ENCODE measurements at places on chromosomes 7 and 10. TPM values are rescaled to one million over a fixed set of nuclear protein-coding genes. Genes with fewer than 3 reads are reported as not detected.

DNA sequence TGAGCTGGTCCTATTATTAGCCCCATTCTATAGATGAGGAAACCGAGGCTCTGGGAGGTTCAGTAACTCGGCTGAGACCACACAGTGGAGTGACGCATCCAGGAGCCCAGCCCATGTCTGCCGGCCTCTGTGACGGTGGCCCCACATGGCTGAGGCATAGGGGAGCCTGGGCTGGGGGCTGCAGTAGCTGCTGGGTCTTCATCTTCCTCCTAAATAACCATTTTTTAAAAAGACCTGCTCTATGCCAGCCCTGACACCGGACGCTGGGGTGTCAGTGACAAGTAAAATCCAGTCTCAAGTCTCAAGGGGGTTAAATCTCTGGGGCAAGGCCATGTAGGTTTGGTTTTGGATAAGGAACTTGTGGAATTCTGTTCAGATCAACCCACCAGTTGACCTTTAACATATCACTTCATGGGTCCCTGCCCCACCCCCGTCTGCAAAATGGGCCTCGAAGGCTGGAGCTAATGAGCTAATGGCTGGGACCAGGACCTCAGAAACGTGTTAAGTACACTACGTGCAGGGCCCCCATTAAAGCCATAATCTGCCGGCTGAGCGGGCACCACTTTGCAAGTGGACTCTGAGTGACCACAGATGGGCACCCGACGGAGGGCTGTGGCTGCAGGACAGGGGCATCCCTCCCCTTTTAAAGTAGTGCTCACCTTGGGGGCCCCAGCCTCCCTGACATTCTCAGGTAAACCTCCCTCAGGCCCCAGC is 136.5 kb upstream of the UNC5B start:
- no peak for DNase-seq

GRCh38 chr7:128740996-128741395 is 1.8 kb downstream of the CALU start:
- no peak for DNase-seq

Gene TEX36
- total RNA-seq, result not detected

- no peak for DNase-seq
Observed at GRCh38 chr7:31398815-31399214, 58.3 kb upstream of the NEUROD6 start.

GRCh38 chr7:272631-273030 is 17.3 kb upstream of the FOXL3 start:
- no peak for DNase-seq

DNA sequence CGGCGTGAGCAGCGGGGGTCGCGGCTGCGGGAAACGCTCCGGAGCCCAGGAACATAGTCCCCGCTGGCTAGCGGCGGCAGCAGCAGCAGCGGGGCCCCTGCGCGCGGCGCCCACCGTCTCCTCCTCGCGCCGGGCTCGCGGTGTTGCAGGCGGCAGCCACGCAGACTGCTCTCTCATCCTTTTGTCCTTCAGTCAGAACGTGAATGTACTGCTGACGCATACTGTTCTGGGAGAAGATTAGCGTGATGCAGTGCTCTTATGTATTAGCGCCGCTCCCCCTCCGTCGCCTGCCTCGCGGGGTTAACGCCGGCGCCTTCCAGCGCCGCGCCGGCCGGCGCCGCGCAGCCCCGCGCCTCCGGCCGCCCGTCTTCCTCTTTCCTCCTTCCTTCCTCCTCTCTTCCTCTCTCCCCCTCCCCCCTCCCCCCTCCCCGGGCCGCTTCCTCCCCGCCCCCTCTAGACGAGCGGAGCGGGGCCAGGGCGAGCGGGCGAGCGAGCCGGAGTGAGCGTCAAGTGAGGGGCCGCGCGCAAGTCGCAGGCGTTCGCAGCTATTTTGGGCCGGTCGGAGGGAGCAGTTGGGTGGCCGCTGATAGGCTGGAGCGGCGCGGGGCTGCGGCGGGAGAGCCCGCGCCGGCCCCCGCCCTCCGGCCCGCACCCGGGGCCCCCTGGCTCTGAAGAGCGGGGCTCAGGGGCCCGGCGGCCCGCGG is 816 bp upstream of the LRRC4 start:
- peak; percentile 88 for DNase-seq

- no peak for DNase-seq
Observed at GRCh38 chr10:63262430-63263073, 129.4 kb downstream of the NRBF2 start.

DNA sequence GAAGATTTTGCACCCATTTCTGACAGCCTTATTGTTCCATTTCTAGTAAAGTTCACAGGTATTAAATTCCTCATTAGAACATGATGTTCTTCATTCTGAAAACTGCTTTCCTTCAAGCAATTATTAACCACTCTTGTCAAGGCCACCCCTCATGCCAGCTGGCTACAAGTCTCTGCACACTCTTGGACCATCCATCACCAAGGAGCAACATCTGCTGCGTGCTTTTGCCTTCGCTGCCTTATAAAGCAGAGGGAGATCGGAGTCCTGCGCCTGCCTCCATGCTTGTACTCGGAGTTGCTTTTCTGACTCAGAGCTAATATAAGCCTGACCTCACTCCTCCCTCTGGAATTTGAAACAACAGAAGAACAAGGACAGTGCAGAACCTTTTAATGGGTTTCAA is 529.9 kb upstream of the DPP6 start:
- no peak for DNase-seq

Gene CCDC201
- total RNA-seq, result not detected

DNA sequence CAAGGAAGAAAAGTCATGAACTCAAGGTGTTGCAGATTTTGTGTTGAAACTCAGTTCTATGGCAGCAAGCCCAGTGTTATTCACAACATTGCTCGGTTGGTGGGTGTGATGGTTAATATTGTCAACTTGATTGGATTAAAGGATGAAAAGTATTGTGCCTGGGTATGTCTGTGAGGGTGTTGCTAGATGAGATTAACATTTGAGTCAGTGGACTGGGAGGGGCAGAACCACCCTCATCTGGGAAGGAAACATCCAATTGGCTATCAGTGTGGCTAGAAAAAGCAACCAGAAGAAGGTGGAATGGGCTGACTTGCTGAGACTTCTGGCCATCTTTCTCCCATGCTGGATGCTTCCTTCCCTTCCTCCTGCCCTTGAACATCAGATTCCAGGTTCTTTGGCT is 353.2 kb downstream of the ADRA2A start:
- no peak for DNase-seq

- no peak for DNase-seq
Observed at GRCh38 chr7:44167920-44168319, 21.3 kb downstream of the GCK start.

DNA sequence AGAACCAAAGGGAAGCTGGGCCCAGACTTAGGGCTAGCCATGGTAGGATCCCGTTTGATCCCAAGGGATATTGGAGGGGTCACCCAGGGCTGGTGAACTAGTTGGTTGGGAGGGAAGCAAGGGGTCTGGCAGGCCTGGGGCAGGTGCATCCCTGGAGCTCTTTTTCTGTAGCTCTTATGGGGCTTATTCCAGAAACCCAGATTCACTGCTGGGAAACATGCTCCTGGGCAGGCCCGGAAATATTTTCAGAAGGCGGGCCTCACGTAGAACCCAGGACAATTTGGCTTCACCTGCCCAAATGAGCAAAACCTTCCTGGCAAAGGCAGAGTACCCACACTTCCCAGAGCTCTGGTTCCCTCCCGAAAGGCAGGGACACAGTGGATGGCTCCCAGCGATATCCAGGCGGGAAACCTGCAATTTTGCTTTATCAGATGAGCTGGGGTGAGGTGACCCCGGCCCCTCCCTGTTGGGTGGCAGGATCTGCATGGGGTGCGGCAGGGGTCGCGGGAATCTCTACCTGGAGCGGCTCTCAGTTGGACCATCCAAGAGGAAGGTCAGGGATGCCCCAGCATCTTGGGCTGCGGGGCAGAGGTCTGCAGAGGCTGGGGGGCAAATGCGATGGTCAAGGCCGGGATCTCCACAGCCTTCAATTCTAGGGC is 533.9 kb downstream of the TCERG1L start:
- no peak for DNase-seq

GRCh38 chr7:138828302-138828701 is 30.3 kb upstream of the ATP6V0A4 start:
- DNase-seq, result no peak

GRCh38 chr10:47252093-47252780 is 47.8 kb upstream of the GDF10 start:
- no peak for DNase-seq

- no peak for DNase-seq
Observed at GRCh38 chr7:29135846-29136245, 10.5 kb downstream of the CPVL start.

- DNase-seq, result no peak
Observed at GRCh38 chr10:125721035-125721434, 1.5 kb downstream of the EDRF1 start.

Gene AS3MT
- 2.1 TPM for total RNA-seq

GRCh38 chr10:29830531-29831512 is 196.1 kb upstream of the SVIL start:
- DNase-seq, result no peak

DNA sequence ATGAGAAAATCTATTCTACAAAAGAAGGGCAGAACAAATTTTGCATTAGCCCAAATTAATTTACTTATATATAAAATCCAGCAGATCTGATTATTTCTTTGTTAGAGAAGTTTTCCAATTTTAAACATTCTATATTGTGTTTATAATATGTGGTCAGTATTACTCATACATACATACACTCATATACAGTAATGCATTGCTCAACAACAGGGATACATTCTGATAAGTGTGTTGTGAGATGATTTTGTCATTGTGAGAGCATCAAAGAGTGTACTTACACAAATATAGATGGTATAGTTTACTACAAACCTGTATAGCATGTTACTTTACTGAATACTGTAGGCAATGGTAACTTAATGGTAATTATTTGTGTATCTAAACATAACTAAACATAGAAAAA is 239.6 kb upstream of the ETV1 start:
- DNase-seq, result peak; percentile 70

- DNase-seq, result no peak
Observed at GRCh38 chr7:34162027-34162565, 256.8 kb downstream of the BMPER start.

- DNase-seq, result no peak
Observed at GRCh38 chr7:156998988-156999957, 11.2 kb downstream of the MNX1 start.

DNA sequence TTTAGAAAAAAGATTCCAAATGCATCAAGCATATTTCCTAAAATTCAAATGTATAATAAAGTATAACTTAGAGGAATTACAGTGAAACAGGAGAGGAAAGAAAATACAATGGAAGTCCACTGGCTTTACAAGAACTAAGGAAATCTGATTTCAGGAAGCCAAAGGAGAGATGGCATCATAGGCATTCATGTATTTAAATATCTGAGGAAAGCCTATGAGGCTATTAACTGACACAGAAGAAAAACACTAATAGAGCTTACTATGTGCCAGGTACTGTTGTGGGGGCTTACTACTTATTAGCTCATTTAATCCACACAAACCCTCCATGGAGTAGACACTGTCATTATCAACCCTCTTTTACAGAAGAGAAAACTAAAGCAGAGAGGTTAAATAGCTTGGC is 92.2 kb downstream of the SRPK2 start:
- DNase-seq, result no peak

- no peak for DNase-seq
Observed at GRCh38 chr10:29646960-29647461, 12.2 kb upstream of the SVIL start.

DNA sequence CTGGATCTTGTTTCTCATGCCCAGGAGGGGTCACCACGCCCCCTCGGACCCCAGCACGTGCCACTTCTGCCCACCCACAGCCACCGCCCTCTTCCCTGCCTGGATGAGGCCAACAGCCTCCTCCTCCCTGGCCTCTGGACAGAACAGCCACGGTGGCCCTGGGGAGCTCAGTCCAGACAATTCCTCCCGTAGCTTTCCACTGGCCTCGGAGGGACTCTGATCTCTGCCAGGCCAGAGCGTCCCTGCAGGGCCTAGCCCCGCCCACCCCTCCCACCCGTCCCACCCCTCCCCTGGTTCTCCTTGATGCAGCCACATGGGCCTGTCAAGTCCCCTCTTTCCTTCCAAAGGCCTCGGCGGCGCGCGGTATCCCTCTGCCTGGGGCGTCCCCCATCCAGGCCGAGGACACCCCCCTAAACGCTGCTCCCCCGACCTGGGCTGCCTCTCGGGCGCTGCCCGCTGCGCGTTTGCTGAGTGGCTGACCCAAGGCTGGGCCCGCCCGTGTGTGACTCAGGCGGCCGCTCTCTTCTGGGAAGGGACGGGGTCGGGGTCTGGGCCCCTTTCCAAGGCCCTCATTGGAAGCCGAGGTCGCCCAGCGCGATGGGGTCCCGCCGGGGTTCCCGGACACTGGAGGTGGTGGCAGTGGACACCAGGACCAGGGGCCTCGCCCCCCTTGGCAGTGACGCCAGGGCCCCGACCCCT is 557 bp downstream of the TMEM120A start:
- peak; percentile 10 for DNase-seq
